ENCODE measurements at places on chromosomes 7 and 10.
A peak's percentile ranks its signal among the peaks of the same experiment; 100 is the strongest.

DNA sequence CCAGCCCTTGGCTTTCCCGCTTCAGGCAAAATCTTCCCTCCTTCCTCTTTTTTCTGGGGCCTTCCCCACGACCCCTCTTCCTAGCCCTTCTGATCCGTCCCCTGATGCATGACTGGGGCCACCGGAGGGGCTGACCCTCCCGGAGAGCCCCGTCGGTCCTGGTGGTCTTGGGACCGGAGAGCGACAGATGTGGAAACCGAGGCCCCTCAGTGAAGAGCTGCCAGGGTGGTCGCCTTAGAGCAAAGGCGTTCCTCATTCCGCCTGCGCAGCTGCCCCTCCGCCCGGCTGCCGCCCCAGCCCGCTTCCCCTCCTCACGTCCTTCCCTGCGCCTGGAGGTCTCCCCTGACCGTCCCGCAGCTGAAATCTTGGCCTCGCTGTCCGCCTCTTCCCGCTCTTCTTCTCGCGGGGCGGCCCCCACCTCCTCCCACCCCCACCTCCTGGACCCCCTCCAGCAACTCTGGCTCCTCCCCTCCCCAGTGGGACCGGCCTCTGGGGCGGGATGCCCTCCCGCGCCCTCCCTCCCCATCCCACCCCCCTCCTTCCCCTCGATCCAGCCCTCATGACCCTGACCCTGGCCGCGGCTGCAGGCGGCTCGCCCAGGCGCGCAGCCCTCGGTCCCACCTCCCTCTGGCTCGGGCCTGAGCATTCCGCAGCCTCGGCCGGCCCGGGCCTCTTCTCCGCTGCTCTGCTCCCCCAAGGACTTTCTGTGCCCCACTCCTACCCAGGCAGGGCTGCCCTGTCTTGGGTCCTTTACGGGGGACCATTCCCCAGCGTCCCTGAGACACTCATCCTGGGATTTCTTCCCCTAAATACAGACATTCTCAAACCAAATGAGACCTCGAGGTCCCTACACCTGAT lies at the start of gene RARRES2:
Gene RARRES2 (minus strand): TSS at position 367 of the 858 bp plus-strand sequence. CDS start 1,020 bp downstream, outside the sequence.
- H3K4me1 ChIP-seq = peaks cover 57% of the 10 kb centered on the region
- H3K36me3 ChIP-seq = no peaks in the 10 kb centered on the region
- H3K4me3 ChIP-seq = peak within 1 kb of the TSS; percentile 68
- peak within 1 kb of the TSS; percentile 70 for H3K27ac ChIP-seq

GRCh38 chr10:87060280-87060928 lies 34.2 kb downstream of the GLUD1 start:
- H3K4me1 ChIP-seq = peaks cover under 1% of the 10 kb centered on the region
- H3K36me3 ChIP-seq = peaks cover 45% of the 10 kb centered on the region
- no peaks in the 10 kb centered on the region for H3K27me3 ChIP-seq
- no peak for DNase-seq
- H3K4me3 ChIP-seq = no peak overlapping the region

GRCh38 chr7:120941064-120941463 lies 9.5 kb upstream of the ING3 start:
- no peaks in the 10 kb centered on the region for H3K4me1 ChIP-seq
- no peak for DNase-seq
- H3K27me3 ChIP-seq = no peaks in the 10 kb centered on the region
- H3K36me3 ChIP-seq = no peaks in the 10 kb centered on the region
- no peak overlapping the region for H3K27ac ChIP-seq
- H3K4me3 ChIP-seq = no peak overlapping the region

- DNase-seq = no peak
- peaks cover 7% of the 10 kb centered on the region for H3K36me3 ChIP-seq
- H3K4me3 ChIP-seq = no peak overlapping the region
- H3K27ac ChIP-seq = peak overlapping the region; percentile 81
Measured at GRCh38 chr10:69348816-69349541, 67.7 kb downstream of the TACR2 start.

DNA sequence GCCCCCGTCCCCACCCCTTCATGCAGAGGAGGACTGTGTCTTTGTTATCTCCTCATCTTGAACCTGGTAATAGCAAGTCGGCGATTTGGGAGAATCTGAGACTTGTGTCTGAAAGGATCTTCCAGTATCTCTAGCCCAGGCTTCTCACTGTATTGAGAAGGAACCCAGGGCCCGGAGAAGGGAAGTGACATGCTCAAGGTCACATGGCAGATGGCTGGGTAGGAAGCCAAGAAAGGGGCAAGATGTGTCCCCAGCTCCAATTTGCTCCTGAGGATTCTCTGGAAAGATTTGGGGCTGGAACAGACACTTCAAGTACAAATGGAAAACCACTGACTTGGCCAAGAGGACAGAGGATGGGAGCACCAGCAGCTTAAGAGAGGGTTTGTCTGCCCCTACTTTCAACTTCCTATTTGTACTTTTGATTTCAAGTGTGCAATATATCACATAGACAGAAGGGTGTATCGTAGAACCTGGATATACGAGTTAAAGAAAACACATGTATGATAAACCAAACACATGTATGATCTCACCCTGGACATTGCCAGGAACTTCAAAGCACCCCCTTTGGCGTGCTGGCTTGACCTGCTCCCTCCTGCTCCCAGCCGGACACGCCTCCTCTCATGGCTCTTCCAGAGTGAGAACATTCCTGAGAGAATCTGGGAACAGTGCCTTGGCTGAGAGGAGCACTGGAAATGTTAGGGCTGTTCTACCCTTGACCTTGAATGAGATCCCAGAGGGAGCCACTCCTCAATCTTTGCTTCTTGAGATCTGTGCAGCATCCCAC lies 79.7 kb downstream of the CDH23 start:
- DNase-seq = no peak
- no peaks in the 10 kb centered on the region for H3K36me3 ChIP-seq
- no peak overlapping the region for H3K4me3 ChIP-seq
- H3K27ac ChIP-seq = peak overlapping the region; percentile 12
- H3K27me3 ChIP-seq = peaks cover 5% of the 10 kb centered on the region

DNA sequence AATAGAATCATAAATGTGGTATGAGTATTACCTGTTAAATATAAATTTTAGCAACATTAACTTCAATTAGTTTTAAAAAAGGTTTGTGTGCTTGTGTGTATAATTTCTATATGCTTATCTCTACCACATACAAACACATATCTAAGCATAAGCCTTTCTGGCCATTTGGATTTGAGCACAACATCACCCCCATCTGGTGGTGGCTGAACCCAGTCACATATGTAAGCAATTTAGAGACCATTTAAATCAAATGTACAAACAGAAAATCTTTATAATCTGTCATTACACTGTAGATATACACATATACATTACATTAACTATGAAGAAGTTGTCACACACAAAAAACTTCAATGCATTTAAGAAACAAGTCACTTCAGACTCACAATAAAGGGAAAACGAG lies 31.7 kb downstream of the GPR22 start:
- no peak for DNase-seq
- no peaks in the 10 kb centered on the region for H3K36me3 ChIP-seq
- peaks cover 4% of the 10 kb centered on the region for H3K4me1 ChIP-seq
- H3K27ac ChIP-seq = no peak overlapping the region

- no peak overlapping the region for H3K4me3 ChIP-seq
- peaks cover 5% of the 10 kb centered on the region for H3K27me3 ChIP-seq
- no peaks in the 10 kb centered on the region for H3K4me1 ChIP-seq
- no peak for DNase-seq
- no peak overlapping the region for H3K27ac ChIP-seq
Measured at GRCh38 chr10:78458983-78459638, 425.4 kb downstream of the RPS24 start.

- H3K27ac ChIP-seq = peak overlapping the region; percentile 94
- H3K27me3 ChIP-seq = no peaks in the 10 kb centered on the region
- peaks cover 8% of the 10 kb centered on the region for H3K4me1 ChIP-seq
- peak; percentile 93 for DNase-seq
- H3K36me3 ChIP-seq = no peaks in the 10 kb centered on the region
Measured at GRCh38 chr7:148932-149790, 43.2 kb upstream of the FAM20C start.

DNA sequence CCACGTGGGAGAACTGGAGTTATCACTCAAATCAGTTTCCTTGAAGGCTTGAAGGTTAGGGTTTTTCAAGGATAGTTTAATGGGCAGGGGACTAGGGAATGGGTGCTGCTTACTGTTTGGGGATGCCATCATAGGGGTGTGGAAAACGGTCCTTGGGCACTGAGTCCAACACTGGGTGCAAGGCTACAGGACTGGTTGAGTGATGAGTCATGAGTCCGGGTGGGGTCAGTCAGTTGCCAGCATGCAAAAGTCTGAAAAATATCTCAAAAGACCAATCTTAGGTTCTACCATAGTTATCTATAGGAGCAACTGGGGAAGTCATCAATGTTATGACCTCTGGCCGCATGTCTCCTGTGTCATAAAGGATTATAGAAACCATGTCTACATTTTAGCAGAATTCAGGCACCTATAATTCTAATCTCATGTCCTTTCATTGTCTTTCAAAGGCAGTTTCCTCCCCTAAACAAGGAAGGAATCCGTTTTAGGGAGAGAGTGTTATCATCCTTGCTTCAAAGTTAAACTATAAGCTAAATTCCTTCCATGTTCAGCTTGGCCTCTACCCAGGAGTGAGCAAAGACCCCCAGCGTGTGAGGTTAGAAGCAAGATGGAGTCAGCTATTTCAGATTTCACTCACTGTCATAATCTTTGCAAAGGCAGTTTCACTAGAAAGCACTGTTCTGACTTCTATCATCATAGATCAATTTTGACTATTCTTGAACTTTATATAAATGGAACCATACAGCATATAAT lies 94.5 kb downstream of the COL26A1 start:
- H3K4me3 ChIP-seq = no peak overlapping the region
- H3K4me1 ChIP-seq = no peaks in the 10 kb centered on the region
- no peaks in the 10 kb centered on the region for H3K27me3 ChIP-seq
- no peaks in the 10 kb centered on the region for H3K36me3 ChIP-seq
- H3K27ac ChIP-seq = no peak overlapping the region
- no peak for DNase-seq

- peaks cover 87% of the 10 kb centered on the region for H3K36me3 ChIP-seq
- H3K4me3 ChIP-seq = no peak overlapping the region
- H3K4me1 ChIP-seq = peaks cover 17% of the 10 kb centered on the region
- H3K27ac ChIP-seq = no peak overlapping the region
- no peak for DNase-seq
- H3K27me3 ChIP-seq = no peaks in the 10 kb centered on the region
Measured at GRCh38 chr7:151120896-151121295, 34.6 kb downstream of the AGAP3 start.

DNA sequence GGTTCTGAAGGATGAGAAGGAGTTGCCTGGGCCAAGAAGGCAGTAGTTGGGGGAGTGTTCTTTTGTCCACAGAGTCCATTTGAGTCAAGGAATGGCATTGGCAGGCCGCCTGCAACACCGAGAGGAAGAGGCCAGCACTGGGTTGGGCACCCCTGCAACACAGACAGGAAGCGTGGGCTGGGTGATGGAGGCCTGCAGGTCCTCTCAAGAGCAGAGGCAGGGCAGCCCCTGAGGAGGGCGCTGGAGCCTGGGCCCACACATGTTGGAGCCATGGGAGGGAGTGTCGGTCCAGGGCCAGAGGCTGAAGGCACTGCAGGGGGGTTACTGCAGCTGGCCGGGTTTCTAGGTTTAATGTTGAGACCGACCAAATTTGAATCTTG lies 137.3 kb downstream of the PTPN20 start:
- H3K27ac ChIP-seq = no peak overlapping the region
- H3K27me3 ChIP-seq = no peaks in the 10 kb centered on the region
- no peak for DNase-seq
- H3K36me3 ChIP-seq = no peaks in the 10 kb centered on the region

- peaks cover 5% of the 10 kb centered on the region for H3K4me1 ChIP-seq
- DNase-seq = no peak
- no peaks in the 10 kb centered on the region for H3K27me3 ChIP-seq
- no peak overlapping the region for H3K27ac ChIP-seq
- H3K4me3 ChIP-seq = no peak overlapping the region
Measured at GRCh38 chr7:77420986-77421672, 5.0 kb upstream of the GSAP start.

GRCh38 chr10:119368991-119369869 lies 161.9 kb downstream of the GRK5 start:
- H3K4me1 ChIP-seq = peaks cover 78% of the 10 kb centered on the region
- H3K4me3 ChIP-seq = no peak overlapping the region
- peak overlapping the region; percentile 72 for H3K27ac ChIP-seq
- H3K36me3 ChIP-seq = no peaks in the 10 kb centered on the region
- no peaks in the 10 kb centered on the region for H3K27me3 ChIP-seq

- no peak for DNase-seq
- H3K36me3 ChIP-seq = peaks cover 7% of the 10 kb centered on the region
- peaks cover 15% of the 10 kb centered on the region for H3K4me1 ChIP-seq
Measured at GRCh38 chr10:59865101-59865500, 41.3 kb downstream of the CCDC6 start.

DNA sequence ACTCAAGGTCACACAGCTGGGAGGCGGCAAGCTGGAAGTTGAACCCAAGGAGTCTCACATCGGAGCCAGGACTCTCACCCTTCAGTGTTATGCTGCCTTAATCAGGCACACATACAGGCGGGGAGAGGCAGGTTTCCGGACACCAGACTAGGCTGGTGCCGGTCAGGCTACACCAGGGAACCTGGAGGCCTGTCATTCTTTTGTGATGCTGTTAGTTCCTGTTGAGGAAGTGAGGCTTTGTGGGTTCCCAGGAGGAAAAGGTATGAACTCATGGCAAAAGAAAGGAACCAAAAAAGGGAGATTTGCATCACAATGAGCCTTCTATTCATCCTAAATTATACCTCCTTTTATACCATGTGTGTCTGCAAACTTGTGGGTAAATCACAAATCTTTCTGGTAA lies 103.8 kb downstream of the TCF7L2 start:
- H3K36me3 ChIP-seq = no peaks in the 10 kb centered on the region
- H3K4me1 ChIP-seq = peaks cover 28% of the 10 kb centered on the region
- no peak overlapping the region for H3K4me3 ChIP-seq
- no peaks in the 10 kb centered on the region for H3K27me3 ChIP-seq
- DNase-seq = no peak

DNA sequence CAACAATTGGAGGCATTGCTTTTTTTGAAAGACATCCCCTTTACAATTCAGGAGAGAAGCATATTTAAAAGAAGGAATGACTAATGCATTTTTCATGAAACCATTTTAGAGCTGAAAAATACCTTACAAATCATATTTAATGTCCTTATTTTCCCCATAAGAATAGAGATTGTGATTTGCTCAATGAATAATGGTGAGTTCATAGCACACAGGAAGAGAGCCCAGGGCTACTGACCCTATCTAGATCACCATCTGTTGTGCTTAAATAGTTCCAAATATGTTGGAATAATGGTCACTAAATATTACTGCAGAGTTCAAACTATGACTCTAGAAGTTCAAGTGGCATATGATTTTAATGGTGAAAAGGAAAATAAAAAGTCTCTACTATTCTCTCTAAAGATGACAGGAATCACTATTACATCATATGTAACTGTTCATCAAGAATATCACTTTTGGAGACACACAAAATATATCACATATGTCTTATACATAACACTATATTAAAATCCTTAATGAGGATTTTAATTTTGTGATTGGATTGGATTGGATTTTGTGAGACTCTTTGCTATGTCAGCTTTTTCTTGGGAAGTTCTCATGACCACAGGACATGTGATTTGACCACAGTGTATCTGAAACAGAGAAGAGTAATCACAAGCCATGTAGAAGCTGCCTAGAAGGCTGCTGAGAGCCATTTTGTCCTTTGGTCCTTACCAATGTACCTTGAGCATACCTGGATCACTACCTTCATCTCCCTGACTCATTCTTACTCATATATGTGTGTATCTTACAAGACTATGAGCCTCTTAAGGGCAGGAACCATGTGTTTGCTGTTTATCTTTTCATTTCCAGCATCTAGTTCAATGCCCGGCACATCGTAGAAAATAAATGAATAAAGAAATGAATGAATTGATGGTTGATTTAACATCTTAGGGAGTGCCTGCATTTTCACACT lies 26.4 kb downstream of the SLC16A9 start:
- H3K4me3 ChIP-seq = no peak overlapping the region
- no peak for DNase-seq
- H3K4me1 ChIP-seq = peaks cover 4% of the 10 kb centered on the region
